Activated CD8-positive, alpha-beta T cell treated with anti-CD3 and anti-CD28 coated beads, Interleukin-2, amount 10 ng/mL, durations not matched to agents 7 days and 5 days (primary cell): ENCODE measurements at places on chromosomes 4 and X. TPM values are rescaled to one million over a fixed set of nuclear protein-coding genes. Genes with fewer than 3 reads are reported as not detected.

GRCh38 chr4:111454961-111455360, 690.3 kb upstream of the FAM241A start:
- no peak for DNase-seq
- no peak overlapping the region for H3K4me3 ChIP-seq
- H3K27ac ChIP-seq: no peak overlapping the region
- no peaks in the 10 kb centered on the region for H3K36me3 ChIP-seq
- no peaks in the 10 kb centered on the region for H3K4me1 ChIP-seq

- DNase-seq: no peak
- H3K27ac ChIP-seq: no peak overlapping the region
- H3K27me3 ChIP-seq: peaks cover 4% of the 10 kb centered on the region
- H3K4me3 ChIP-seq: no peak overlapping the region
- H3K4me1 ChIP-seq: no peaks in the 10 kb centered on the region
These were observed 11.7 kb upstream of the PRPS2 start for GRCh38 chrX:12779534-12779933.

DNA sequence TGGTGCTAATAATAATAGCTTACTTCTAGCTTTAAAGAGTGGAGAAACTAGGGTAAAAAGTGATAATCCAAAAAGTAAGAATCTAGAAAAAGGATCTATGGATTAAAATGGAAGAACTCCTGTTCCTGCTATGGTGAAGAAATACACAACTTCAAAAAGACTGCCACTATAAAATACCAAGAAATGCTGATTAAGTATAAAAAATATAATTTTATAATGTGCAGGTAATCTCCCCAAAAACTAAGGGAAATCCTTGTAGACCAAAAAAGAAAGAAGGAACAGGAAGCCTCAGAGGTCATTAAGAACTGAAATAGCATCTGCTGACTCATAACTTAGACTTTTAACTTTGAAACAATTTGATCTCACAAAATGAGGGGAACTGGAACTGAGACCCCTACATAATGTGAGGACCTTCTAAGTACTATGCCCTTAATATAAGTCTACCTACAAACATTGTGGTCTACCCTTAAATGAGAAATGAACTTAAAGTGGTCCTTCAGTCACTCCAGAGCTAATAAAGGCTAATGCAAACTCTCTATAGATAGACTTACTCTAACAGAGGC, 50.6 kb upstream of the SRPX start:
- DNase-seq: no peak
- no peaks in the 10 kb centered on the region for H3K27me3 ChIP-seq
- H3K4me1 ChIP-seq: peaks cover 9% of the 10 kb centered on the region
- no peak overlapping the region for H3K27ac ChIP-seq

NUDT6 gene
- total RNA-seq: 13.7 TPM

ADH1B gene
- not detected for total RNA-seq

USP38 gene
- total RNA-seq: 22.6 TPM
